ELR (cell line): ENCODE measurements at places on chromosomes 7 and 10.

- DNase-seq, result no peak
Measured at GRCh38 chr10:130427216-130427722, 291.1 kb downstream of the GLRX3 start.

DNA sequence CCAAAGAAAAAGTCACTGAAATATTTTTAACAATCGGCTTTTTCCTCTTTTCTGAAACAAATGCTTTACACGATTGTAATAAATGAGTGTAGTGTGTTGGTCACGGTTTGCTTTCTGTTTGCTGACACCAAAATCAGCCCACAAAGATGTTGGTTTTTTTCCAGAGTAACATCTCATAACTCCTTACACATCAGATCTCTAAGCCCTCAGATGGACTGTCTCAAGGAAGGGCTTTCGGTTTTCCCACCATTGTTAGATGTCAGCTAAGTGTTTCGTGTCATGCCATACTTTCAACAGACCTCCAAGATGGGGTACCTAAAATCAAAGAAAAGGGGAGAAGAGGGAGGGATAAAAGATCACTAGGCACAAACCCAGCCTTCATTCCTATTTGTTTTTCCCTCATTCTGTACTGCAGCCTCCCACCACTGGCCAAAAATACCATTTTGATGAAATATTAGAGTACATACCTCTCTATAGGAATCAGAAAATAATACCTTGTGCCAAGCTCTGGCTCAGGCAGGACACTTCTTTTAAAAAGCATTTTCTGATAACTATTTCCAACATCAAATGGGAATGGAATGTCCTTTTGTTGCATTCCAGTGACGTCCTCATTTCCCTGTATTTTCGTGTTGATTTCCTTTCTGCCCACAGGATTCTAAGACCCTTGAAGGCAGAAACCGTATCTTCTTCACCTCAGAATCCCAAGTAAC lies 159.1 kb downstream of the DGKI start:
- peak; percentile 43 for DNase-seq

DNA sequence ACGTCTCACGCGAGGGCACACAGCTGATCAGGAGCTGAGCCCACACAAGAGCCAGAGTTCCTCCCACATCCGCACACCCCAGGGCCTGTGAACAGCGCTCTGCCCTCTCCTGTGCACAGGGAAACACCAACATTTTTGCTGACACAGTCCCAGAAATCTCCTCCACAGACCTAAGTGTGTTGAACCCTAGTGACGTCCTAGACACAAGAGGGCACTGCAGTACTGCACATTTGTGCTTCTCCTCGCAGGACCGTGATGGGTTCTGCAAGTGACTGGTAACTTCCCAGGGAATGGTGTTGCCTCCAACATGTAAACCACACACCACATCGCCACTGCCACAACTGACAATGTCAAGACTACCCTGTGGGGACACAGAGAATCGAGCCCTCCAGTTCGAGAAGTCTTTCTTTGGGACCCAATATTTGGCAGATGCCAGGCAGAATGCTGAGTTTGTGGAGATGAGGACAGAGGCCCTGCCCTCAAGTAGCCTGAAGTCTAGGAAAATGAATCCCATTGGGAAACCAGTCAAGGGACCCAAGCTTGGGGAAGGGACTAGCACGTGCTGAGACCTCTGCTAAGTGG lies 170.3 kb downstream of the PAXIP1 start:
- no peak for DNase-seq

DNA sequence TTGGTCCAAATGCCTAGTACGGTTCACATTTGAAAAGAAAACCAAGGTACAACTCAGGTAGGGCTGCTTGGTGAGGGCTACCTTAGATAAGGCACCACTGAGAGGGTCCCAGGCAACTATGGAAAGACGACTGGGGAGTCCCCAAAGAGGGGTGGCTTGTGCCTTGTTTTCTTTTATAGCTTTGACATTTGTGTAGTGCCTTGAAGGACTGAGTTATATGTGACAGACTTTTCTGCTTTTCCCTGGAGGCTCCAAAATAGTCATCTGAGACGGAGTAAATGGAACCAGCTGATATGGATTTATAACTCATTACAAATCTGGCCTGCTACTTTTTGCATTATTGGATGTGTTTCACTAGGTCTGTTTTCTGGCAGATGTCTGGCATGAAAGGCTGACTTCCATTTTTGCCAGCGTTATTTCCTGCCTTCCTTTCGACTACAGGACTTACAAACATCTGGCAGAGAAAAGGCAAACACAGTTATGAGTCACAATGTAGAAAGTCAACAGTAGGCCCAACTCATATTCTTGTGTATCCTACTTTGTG lies 88.2 kb upstream of the IMMP2L start:
- peak; percentile 67 for DNase-seq

DNA sequence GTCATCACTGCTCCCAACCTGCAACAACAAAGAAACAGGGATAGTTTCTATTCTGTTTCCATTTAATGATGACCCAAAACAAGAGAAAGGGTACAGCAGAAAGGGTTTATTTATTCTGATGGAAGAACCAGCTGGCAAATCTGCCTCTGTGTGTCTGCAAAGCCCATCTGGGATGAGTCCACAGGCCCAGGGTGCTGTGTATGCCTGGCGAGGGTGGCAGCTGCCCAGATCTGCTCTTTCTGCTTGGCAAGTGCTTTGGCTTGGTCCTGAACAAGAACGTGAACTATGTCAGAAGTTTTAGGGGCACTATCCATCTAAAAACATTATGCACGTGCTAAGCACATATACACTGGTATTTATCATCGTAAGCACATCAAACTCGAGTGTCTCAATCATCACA lies 333.8 kb downstream of the CXCL12 start:
- DNase-seq, result no peak

DNA sequence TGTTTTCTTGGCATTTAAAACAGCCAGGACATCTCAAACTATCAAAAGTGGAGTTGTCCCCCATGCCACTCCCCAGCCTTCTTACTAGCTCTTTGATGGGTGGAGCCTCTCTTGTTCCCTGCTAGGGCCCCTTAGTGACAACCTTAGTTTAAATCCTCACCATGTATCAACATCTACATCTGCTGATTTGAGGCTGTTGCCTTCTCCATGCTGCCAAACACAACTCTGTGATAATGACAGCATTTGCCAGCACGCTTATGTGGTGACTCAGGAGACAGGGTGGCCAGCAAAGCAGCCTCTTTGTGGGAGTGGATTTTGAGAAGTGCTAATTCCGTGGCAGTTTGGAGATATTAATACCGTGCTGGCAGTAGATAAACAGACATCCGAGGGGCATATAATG lies 145.4 kb downstream of the LRRC4 start:
- peak; percentile 65 for DNase-seq

DNA sequence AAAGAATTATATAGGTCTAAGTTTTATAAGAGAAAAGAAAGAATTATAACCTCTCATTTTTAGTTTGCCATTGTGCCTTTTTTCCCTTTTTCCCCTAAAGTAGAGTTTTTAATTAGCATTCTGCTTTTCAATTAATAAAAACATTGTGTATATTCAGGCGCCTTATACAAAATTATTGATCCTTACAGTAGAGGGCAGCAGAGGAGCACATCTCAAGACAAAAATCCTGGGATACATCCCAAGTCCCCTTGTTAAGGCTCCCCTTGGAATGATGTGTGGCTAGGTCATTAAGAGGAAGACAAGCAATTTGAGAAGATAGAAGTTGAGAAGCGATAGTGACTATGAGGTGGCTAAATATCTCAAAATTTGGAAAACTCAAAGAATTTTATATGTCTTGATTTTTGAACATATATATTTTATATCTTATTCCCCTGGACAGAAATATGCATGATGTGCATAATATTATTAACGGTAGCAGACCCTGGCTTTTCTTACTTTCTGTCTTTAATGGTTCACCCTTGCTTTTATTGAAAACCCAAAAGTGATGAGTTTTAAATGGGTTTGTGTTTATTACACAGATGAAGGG lies 19.1 kb upstream of the TPK1 start:
- DNase-seq, result peak; percentile 21

DNA sequence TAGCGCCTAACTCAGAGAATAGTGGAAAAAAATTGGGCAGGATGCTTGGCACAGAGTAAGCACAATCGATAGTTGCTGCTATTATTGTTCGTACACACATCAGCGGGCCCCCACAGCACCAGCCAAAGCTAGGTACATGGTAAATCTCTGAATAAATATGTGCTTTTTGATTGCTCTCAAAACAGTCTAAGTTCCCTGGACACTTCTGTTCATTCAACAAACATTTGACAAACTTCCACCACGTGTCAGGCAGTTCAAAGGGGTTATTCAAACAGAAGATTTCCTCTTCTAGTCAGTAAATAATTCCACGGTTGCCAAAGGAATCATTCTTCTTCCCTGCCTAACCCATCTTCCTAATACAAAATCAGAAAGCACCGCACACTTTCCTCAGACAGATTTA lies 150.8 kb downstream of the DGKI start:
- DNase-seq, result no peak

DNA sequence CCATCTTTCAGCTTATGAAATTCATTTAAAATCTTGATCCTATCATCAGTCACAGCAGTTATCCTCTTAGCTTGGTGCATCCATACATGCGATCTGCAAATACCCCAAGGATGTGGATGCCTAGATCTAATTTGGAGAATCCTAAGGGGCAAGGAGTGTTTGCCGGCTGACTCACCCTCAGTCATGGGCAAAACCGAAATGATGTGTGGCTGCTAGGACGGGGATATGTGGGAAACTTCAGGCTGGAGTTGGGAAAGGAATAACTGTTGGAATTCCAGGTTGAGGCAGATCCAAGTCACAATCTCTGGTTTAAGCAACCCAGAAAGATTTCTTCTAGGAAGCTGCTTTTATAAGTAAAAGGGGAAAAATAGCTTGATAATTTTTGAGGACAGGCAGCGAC lies 19.7 kb upstream of the GOT1 start:
- DNase-seq, result peak; percentile 4

DNA sequence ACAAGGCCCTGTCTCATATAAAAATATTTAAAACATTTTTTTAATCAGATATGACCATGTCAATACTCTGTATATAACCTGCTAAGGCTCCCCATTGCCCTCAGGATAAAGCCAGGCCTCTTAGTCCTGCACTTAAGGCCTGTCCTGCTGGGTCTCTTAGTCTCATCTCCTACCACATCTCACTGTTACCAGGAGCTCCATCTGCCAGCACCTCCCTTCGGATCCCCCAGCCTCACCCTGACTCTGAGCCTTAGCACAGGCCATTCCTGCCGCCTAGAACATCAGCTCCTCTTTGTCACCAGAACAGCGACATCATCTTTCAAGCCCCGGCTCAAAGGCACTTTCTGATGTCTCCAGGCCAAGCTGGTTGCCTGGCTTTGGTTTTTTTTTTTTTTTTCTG lies 25.7 kb upstream of the GTF2IRD1 start:
- no peak for DNase-seq

DNA sequence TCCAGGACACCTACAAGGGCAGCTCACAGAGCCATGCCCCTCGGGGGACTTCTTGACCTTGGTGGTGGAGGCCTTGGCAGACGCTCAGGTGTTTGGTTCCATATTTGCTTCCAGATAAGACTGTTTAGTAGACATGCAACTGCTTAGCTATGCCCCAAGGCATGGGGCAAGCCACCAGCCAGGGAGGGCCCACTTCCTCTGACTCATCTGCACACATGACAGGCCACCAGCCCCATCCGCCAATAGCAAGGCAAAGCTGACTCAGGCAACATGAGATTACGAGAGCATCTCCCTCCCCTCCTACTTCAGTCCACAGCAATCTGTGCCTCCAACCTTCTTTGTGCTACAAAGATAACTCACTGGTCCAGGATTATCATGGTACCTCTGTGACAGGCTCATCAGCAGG lies 54.9 kb downstream of the KCNMA1 start:
- DNase-seq, result peak; percentile 95

- DNase-seq, result no peak
Measured at GRCh38 chr7:158529181-158530096, 58.2 kb downstream of the PTPRN2 start.

DNA sequence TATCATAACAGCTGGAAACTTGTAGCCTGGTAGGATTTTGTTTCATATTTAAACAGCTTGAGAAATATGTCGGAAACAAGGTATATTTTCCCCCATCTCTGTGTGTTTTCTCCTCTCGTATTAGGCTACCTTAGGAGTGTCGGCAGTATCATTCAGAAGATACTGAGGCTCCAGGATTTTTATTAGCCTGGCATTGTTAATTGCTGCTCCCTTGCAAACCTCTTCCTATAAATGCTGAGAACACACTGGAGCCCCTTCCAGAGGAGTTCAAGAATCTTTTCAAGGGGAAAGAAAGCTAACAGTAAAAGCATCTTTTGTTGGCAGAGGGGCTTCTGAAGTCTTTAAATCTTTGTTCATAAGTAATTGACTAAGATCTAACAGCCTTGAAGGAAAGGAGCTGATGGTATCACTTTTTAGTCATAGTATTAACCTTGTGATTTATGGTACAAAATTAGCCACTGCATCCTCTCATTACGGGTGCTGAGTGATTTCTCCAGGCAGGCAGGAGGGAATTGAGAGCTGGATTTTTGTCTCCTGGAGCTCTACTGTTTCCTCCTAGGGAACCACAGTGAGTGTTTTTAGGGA lies 998.7 kb downstream of the LRMDA start:
- no peak for DNase-seq

DNA sequence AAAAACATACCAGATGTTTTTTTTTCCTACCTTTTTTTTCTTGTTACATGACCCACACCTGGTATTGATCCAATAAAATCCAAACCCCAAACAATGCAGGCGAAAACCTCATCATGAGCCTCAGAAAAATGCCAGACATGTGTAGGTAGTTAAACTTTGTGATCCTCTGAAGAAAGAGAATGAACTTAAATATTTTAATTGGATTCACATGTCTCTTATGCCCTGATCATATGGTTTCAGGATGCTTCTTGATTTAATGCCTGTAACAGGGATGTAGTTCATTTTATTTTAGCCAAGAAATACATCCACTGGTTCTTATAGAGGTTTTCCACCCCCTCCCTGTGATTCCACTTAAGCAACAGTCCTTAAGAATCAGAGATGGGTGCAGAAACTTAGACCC lies 451.6 kb downstream of the TYW1 start:
- DNase-seq, result no peak

DNA sequence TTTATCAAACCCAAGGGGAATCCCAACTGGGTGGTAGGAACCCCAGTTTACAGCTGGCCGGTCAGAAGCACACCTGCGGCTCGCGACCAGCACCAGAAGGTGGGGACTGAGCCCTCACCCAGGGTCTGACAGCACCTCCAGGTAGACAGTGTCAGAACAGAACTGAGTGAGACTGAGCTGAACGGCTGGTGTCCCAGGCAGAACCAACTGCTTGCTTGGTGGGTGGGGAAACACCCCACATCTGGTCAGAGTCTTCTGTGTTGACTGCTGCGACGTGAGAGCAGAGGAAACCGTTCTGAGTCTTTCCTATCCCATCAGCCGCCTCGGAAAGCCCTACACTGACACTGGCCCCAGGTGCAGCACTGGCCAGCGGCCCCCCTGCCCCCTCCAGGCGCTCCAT lies 160.7 kb downstream of the MAD1L1 start:
- no peak for DNase-seq

DNA sequence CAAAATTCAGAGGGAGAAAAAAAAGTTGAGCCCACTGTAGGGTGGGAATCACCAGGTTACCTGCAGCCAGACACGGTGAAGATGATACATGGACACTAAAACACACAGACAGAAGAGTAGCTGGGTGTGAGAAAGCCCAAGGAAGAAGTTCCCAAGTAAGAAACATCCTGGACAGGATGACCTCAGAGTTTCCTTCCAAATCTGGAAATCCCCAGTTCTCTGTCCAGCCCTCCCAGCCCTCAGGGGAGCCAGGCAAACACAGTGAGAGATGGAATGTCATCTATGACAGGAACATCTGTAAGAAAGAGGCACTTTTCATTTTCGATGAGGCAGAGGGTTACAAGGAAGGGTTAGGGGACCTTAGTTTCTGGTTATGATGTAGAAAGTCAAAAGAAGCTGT lies 125.1 kb upstream of the LYZL1 start:
- peak; percentile 86 for DNase-seq

GRCh38 chr10:67520924-67521520 lies 175.0 kb downstream of the CTNNA3 start:
- DNase-seq, result peak; percentile 57

- DNase-seq, result no peak
Measured at GRCh38 chr7:12178317-12178716, 32.8 kb upstream of the TMEM106B start.
